Vagina (tissue), 2 donors: ENCODE measurements at places on chromosomes 5 and 9. TPM values are rescaled to one million over a fixed set of nuclear protein-coding genes. Genes with fewer than 3 reads are reported as not detected.

GRCh38 chr5:40386289-40386688 is 293.4 kb upstream of the PTGER4 start:
- H3K4me1 ChIP-seq, result no peaks in the 10 kb centered on the region
- H3K27me3 ChIP-seq, result no peaks in the 10 kb centered on the region
- H3K36me3 ChIP-seq, result no peaks in the 10 kb centered on the region
- no peak overlapping the region for H3K4me3 ChIP-seq

GRCh38 chr9:93911136-93911745 is 43.9 kb downstream of the BARX1 start:
- H3K27ac ChIP-seq, result no peak overlapping the region
- no peaks in the 10 kb centered on the region for H3K27me3 ChIP-seq
- DNase-seq, result no peak
- no peaks in the 10 kb centered on the region for H3K4me1 ChIP-seq

DNA sequence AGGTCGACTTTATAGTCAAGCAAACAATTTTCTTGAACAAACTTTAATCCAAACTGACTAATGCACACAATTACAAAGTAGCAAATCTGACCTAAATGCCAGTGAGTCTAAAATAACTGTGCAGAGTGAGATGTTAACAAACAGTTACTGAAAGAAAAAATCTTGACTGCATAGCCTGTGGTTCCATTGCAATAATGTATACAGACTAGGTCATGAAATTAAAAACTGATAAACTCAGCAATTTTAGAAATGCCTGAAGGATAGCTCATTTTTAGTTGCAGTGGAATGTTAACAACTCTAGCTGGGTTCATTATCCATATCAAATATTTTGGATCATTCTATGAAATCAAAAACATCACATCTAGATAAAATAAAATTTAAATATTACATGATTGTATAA is 73.4 kb upstream of the CDH12 start:
- no peak overlapping the region for H3K4me3 ChIP-seq
- H3K27ac ChIP-seq, result no peak overlapping the region
- H3K36me3 ChIP-seq, result no peaks in the 10 kb centered on the region
- H3K27me3 ChIP-seq, result no peaks in the 10 kb centered on the region
- no peaks in the 10 kb centered on the region for H3K4me1 ChIP-seq
- no peak for DNase-seq

- no peak overlapping the region for H3K4me3 ChIP-seq
- no peaks in the 10 kb centered on the region for H3K27me3 ChIP-seq
- H3K4me1 ChIP-seq, result peaks cover 13% of the 10 kb centered on the region
- H3K27ac ChIP-seq, result no peak overlapping the region
- DNase-seq, result no peak
These were observed 390.0 kb upstream of the PCSK5 start for GRCh38 chr9:75500479-75500878.

GRCh38 chr5:149902177-149902576 is 42.4 kb downstream of the PDE6A start:
- no peaks in the 10 kb centered on the region for H3K4me1 ChIP-seq
- no peaks in the 10 kb centered on the region for H3K27me3 ChIP-seq
- H3K27ac ChIP-seq, result no peak overlapping the region
- DNase-seq, result no peak

DNA sequence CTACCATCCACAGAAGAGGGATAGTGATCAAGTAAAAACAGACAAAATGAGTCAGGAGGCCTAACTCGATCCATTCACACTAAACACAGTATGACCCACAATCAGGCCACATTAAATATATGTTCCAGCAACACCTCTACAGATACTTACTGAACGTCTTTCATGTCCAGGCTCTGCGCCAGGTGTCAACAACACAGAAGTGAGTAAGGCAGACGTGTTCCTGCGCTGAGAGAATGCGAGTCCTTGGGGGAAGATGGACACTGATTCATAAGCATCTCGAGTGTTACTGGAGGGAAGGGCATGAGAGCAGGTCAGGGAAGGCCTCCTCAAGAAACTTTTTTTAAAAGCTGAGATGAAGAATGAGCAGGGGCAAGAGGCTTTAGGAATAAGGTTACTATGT is 164.3 kb upstream of the CLINT1 start:
- H3K27me3 ChIP-seq, result no peaks in the 10 kb centered on the region
- H3K4me3 ChIP-seq, result no peak overlapping the region
- DNase-seq, result no peak

The PCSK1 gene
- total RNA-seq, result 1.7 TPM
